ENCODE measurements at places on chromosomes 1 and 21.

DNA sequence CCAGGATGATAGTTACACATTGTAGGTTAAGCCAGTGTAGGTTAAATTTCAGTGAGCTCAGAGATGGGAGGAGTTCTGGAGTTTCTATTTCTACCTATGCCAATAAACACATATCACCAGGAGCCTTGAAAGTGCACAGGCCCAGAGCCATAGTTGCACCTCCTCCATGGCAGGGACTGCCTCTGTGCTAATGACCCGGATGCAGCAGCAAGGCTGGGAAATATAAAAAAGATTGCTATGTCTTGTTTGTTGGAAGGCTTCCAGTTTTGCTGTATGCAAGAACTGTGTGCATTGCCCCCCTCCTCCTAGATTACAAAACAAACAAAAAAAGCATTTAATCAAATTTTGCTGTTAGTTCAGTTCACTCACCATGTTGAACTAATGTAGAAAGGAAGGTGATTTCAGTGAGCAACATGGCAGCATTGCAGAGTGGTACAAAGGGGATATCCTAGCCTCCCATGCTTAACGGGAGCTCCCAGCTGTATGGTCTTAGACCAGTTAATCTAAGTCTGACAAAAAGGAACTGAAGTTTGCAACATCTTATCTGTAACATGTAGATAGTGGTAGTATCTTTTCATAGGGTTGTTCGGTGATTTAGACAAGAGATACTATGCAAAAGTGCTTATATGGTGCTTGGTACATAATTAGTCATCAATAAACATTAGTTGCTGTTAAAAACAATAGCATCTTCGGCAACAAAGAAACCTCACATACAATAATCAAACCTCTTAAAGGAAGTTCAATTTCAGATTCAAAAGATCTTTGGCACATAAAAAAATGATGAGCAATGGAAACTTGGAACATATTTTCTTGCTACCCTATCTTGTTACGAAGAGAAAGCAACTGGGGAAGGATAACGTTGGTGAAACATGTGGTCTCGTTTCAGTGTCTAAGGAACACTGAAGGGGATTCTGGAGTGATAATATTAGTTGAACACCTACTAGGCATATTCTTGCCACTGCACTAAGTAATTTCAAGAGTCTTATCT is 309.5 kb downstream of the ASTN1 start:
- DNase-seq = no peak

GRCh38 chr21:16978309-16978895 is 534.4 kb upstream of the CXADR start:
- DNase-seq = no peak

DNA sequence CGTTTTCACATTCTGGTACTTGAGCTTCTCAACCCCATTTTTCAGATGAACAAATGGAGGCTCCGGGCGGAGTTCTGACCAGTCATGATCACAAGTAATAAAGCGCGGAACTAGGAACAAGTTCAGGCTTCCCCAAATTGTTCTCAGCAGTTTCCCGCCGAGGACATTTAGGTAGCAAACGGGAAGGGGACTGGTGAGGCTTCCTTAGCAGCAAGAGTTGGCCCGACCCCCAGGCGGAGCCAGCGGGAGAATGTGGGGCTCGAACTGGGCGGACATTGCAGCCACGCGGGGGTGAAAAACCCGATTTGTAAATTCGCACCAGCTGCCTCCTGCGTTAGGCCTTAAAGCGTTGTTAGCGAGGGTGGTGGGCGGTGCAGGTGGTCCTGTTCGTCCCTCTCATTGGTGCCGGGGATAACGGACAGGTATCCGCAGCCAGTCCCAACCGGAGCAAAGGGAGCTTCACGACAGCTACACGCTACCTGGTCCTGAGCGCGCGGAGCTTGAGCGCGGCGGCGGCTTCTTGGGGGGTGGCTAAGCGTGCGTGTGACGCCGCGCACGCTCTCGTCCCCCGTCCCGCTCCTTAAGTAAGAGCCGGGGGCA is 15.3 kb downstream of the SEMA6C start:
- DNase-seq = peak; percentile 13

DNA sequence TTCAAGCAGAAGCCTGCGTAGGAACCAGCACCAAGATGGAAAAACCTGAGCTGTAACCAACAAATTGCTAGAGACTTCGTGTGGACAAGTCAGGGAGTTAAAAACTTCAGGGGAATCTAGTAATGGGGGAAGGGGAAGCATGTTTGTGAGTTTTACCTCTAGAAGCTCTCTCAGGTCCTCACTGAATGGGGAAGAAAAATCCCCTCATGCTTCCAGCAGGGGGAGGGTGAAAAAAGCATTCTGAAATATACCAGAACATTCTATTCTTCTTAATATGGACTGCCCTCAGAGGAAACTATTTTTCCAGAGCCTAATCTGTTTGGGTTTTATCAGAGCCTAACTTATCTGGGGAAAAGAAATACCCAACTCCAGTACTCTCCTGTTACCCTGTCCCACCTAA is 28.6 kb downstream of the GNG12 start:
- no peak for DNase-seq

GRCh38 chr1:62175568-62176179 is 19.0 kb upstream of the L1TD1 start:
- peak; percentile 42 for DNase-seq

DNA sequence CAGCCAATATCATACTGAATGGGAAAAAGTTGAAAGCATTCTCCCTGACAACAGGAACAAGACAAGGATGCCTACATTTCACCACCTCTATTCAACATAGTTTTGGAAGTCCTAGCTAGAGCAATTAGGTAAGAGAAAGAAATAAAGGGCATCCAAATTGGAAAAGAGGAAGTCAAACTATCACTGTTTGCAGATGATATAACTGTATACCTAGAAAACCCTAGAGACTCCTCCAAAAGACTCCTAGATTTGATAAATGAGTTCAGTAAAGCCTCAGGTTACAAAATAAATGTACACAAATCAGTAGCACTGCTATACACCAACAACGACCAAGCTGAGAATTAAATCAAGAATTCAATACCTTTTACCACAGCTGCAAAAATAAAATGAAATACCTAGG is 171.3 kb upstream of the HP1BP3 start:
- no peak for DNase-seq

DNA sequence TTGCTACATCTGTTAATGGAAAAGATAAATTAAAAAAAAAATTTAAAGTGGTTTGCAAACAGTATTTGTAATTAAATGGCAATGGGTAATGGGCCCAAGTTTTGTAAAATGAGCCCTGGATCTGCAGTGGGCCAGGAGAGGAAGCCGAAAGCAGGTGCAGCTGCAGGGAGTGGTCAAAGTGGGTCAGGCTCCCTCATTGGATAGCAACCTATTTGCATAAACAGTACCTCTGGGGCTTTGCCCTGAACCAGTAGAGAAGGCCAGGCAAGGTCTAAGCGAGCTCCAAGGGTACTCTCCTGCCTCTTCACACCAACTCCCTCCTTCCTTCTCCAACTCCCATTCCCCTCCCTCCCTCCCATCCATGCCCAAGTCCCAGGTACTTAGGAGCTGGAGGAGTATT is 138.9 kb downstream of the HMGB4 start:
- DNase-seq = no peak

- no peak for DNase-seq
Measured at GRCh38 chr1:244314921-244315559, 136.7 kb downstream of the ADSS2 start.

DNA sequence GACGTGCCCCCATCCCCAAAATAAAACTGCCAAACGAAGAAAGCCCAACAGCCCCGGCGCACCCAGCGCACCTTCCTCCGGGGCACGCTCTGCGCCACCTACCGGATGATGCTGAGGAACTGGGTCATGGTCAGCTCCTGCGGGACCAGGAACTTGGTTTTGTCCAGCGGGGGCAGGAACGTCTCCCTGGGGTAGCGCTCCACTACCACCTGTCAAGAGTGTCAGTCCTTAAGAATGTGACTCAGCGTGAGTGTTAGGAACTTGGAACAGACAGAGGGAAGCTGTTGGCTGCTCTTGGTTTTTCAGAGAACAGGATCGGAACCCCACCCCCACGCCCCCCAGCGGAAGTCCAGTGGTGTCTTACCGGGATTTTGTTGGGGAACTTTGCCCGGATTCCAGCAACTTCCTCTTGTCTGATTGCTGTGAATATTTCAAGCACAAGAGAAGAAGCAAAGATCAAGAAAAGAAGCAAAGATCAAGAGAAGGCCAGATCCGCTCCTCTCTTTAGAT is 431 bp downstream of the MAP1LC3C start:
- DNase-seq = peak; percentile 73

DNA sequence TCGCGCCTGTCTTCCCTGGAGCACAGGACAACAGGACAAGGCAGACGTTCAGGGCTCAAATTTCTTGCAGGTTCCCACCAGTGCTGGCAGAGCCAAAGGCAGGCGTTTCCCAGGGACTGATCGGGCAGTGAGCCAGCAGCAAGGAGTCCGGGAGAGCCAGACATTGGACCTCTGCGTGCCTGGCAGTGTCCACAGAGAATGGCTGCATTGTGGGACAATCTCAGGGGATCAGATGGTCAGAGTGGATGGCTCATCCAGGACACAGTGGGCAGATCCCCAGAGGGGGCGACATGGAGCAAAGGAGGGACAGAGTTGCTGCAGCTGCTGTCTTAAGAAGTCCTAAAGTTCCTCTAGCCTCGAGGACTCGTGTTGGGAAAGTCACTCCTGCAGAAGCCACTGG is 4.6 kb downstream of the TMEM63A start:
- DNase-seq = no peak

DNA sequence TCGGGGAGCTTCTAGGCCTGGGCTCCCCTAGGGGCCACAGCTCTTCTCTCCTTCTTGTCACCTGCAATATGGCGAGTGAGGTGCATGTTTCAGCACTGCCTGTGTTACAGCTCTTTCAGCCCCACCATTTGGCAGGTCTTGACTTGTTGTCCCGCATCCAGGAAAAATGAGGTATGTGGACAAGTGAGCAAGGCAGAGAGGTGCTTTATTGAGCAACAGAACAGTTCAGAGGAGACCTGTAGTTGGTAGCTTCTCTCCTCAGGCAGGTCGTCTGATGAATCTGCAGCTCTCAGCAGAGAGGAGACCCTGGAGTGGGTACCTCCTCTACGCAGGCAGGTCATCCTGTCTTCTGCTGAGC is 208.2 kb upstream of the USP25 start:
- DNase-seq = no peak

DNA sequence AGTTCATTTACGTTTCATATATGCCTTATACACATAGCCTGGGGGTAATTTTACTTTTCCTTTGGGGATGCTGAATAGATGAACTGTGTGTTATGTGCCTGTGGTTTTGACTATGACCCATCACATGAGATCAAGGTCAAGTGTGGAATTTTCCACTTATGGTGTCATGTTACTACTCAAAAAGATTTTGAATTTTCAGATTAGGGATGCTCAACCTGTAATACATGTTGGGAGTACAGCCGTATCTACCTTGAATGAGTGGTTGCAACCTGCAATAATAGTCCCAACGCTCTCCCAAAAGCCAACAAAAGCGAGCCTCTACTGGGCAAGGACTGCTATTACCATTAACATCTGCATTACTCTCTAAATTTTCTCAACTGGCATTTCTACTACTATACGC is 68.5 kb upstream of the SDC3 start:
- DNase-seq = no peak

DNA sequence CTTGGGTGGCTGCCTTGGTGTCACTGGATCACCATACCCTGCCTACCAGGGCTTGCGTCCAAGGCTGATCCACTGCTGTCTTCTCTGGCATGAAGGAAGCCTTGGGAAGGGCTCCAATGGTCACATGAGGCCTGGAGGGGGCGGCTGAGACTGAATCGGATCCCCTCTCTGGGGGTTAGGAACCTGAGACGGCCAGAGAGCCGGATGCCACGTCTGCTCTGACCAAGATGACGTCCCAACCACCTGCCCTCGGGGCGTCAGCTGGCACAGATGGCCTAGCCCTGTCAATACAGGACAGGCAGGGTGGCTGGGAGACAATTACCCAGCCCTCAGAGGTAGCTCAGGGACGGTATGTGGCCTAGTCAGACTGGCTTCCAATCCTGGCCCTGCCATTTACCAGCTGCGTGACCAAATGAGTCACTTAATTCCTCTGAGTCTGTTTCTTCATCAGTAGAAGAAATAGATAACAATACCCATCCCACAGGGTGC is 5.4 kb downstream of the TRIM62 start:
- no peak for DNase-seq

DNA sequence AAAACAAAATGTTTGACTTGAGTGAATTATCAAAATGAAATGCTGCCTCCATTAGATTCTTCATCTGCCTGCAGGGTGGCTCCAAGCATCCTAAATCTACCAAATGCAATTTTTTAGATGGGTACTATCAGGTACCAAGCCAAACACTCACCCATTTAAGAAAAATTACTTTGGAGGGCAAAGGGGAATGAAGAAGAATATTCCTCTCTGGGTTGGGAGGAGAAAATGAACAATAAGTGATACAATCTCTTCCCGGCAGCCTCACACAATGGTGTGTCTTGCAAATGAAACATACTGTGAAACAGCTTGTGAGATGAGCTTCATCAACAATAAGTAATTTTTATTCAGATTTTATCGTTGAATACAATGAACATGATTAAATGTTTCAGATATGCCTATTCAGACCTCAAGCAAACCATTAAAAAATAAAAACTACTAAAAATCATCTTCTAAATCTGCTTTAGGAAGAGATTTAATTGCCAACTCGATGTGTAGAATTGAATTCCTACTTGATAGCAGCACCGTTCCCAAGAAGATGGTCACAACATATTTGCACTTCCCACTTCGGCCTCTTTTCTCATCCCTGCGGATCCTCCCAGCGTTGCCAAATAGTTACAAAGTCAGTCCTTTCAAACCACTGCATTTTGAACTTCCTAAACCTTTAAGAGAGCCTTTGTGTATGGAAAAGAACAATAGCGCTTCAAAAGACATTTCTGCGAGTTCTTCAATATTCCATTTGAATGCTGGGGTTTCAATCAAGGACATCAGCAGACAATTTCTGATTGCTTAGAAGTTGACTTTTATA is 2.7 kb downstream of the DAB1 start:
- DNase-seq = no peak

DNA sequence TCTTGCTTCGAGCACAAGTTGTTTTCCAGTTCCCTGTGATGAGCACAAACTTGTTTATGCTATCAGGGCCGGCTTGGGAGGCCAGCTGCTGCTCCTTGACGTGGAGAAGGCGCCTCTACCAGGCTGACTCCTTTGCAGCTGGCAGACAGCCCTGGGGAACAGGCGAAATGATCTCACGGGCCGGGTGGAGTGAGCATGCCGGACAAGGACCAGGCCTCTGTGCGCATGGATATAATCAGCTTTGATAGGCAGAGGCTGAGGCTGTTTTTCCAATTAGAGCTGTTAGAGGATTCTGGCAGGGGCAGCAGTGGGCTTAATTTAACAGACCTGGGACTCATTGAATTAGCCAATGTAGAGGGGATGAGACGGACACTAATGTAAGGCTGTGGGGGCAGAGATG is 38.9 kb downstream of the FAM163A start:
- DNase-seq = no peak

DNA sequence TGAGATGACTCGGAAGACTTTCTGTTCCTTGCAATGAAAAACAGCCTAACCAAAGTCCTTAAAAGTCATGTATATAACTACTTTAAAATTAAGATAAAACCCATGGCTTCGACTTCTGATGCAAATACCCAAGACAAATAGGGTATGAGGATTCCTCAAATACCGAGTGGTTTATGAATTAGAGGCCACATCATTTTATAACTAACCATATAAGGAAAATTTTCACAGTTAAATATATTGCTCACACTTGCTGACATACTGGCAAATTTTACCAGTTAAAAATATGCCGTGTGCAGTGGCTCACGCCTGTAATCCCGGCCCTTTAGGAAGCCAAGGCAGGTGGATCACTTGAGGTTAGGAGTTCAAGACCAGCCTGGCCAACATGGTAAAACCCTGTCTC is 5.4 kb downstream of the RERE start:
- no peak for DNase-seq

GRCh38 chr1:230274254-230274653 is 151.9 kb downstream of the PGBD5 start:
- DNase-seq = no peak
